ENCODE measurements at places on chromosomes 2 and 18.
A peak's percentile ranks its signal among the peaks of the same experiment; 100 is the strongest.

GRCh38 chr2:172335736-172336135 is 91.7 kb upstream of the ITGA6 start:
- no peak for DNase-seq

DNA sequence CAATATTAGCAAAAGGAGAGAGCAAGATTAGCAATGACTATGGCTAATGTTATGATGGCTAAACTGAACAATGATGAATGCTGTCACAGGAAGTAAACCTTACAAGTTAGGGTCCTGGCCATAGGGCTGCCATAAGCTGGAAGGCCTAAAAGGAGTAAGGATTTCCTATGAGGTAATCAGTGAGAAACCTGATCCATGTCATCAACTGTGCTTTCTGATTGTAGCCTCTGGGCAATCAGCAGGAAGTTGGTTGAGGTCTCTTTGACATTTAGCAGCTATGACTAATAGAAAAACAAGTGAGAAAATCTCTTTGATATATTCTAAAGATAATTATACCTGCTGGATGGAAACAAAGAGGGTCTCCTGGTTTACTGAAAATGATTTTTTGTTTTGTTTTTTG is 193.0 kb downstream of the RAB3GAP1 start:
- peak; percentile 20 for DNase-seq

- peak; percentile 34 for DNase-seq
Observed at GRCh38 chr2:105912081-105912480, 167.4 kb downstream of the NCK2 start.

GRCh38 chr2:235866373-235866772 is 301.8 kb downstream of the GBX2 start:
- no peak for DNase-seq

GRCh38 chr2:165082479-165082878 is 121.4 kb downstream of the SCN3A start:
- no peak for DNase-seq

- peak; percentile 76 for DNase-seq
Observed at GRCh38 chr2:9748577-9748976, 94.7 kb upstream of the TAF1B start.

GRCh38 chr2:51734115-51734514 is 702.2 kb upstream of the NRXN1 start:
- no peak for DNase-seq

GRCh38 chr2:147173798-147174197 is 671.0 kb upstream of the ACVR2A start:
- no peak for DNase-seq

DNA sequence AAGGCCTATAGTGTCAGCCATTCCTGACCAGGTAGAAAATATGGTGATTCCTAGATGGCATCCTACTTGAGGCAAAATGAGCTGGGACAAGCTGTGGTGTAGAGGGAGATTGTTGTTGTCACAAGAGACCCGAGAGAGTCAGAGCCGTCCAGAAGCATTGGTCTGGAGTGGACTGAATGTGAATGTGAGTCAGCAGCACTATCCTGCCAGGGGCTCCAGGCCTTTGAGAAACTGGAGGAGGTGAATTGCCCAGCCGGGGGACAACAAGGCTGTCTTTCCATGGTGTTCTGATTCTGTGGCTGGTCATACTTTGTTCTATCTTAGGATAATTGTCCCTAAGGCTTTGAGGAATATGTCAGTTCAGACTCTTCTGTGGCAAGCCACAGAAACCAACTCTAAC is 29.4 kb upstream of the EIF2AK3 start:
- DNase-seq = no peak

- DNase-seq = peak; percentile 78
Observed at GRCh38 chr2:173027181-173028128, 48.2 kb upstream of the MAP3K20 start.

DNA sequence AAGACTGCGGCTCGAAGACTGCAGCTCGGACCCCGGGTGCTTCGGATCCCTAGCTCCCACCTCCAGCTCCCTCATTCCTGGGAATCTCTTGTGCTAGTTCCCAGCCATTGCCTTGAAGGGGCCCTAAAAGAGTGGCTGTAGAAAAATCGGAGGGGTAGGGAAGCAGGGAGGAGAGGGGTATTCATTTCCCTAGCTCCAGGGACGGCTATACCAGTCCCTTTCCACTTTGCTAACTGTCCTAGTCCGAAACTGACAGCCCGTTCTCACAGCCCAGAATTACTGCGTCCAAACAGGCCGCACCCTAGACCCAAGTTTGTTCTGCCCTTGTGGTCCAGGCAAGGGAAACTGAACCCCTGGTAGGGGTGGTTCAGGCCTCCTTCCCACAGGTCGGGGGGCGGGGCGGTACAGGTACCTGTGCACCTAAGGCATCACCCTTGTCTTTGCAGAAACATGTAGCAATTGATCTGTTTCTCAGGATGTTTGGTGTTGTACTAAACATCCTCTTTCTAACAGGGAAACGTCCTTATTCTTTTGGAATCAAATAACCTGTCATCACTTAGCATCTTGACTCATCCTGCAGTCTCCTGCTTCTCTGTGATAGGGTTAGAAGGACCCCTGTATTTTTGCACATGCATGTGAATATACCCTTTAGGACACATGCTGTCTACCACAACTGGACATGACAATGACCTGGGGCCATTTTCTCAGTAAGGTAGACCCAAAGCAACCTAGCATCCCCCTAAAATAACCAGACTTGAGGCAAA is 4.0 kb downstream of the EMX1 start:
- DNase-seq = peak; percentile 7

GRCh38 chr18:61443081-61443725 is 110.0 kb downstream of the CDH20 start:
- no peak for DNase-seq

- no peak for DNase-seq
Observed at GRCh38 chr2:2048461-2048860, 282.6 kb downstream of the MYT1L start.

DNA sequence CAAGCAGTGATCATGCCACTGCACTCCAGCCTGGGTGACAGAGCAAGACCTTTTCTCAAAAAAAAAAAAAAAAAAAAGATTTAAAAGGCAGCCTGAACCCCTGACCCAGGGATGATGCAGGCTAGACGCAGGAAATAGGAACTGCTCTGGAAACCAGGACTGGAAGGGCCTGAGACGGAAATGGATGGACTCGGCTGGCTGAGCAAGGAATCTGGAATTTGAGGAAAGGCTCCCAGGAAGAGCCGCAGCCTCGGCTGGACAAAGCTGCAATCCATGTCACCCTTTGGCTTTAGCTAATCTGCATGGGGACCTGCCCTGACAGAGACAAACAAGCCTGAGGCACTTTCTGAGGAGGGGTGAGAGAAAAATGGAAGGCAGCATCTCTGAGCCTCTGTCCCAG is 55.0 kb upstream of the DAPL1 start:
- no peak for DNase-seq

DNA sequence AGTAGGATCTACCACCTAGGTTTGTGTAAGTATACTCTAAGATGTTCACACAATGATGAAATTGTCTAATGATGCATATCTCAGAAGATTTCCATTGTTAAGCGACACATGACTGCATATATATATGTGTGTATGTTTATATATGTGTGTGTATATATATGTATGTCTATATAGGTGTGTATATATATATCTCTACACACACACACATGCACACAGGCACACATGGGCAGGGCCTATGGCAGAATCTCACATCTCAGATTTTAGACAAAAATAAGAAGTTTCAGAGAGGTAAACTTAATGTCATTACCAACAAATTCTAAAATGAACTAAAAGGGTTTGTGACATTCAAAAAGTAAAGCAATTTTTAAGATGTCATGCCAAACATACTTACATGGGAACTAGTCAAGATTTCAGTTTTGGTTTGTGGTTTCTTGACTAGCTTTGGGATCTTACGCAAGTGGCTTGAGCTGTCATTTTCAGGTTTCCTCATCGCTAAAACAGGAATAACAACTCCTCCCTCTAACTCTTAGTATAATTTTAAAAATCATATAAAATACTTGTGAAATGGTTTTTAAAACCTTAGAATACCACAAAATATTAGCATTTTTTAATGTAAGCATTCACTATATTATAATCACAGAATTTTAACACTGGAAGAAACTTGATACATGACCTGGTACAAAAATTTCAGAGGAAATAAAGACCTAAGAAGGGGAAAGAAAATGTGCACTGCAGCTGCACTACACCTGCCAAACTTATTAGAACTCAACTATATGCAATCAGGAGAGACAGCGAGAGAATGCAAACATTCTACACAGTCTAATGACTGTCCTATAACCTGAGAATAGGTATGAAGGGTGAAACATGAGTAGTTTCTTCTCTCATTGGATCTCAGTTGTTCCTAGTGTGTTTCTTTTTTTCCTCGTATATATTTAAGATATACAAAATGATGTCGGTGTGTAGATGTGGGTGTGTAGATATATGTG is 75.7 kb downstream of the TTC21B start:
- DNase-seq = peak; percentile 27

DNA sequence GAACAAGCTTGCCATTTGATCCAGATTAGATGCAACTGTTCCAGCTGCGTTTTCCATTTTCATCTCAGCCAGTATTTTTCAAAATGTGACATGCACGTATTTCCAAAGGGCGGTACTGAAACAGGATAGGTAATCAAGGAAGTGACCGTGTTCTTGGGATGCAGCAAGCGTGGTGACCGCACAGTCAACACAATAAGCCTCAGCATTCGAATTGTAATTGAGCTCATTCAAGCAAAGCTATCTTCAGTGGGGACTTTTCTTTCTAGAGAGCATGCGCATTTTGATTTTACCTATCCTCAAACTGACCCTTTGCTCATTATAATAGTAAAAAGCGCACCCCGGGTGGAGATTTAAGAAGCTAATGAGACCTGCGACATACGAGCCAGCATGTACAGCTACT is 3.4 kb upstream of the ALPP start:
- no peak for DNase-seq

GRCh38 chr2:196783431-196784094 is 15.9 kb downstream of the GTF3C3 start:
- peak; percentile 71 for DNase-seq

DNA sequence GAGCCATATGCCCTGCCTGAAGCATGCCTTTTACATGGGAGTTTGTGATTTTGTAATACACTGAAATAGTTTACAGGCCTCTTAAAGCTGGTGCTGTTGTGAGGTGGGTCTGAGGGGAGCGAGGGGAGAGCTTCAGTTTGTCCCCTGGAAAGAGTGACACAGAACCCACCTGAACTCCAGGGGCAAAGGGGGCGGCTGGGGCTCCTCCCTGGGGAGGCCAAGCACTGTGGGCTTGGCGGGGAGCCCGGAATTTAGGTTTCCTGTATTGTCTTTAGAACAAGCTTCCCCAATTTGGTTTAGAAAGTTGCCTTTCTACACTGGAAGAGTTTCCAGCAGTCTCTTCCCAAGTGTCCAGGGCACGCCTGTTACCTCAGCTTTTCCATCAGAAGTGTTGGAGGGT is 75.7 kb downstream of the VAPA start:
- DNase-seq = no peak

DNA sequence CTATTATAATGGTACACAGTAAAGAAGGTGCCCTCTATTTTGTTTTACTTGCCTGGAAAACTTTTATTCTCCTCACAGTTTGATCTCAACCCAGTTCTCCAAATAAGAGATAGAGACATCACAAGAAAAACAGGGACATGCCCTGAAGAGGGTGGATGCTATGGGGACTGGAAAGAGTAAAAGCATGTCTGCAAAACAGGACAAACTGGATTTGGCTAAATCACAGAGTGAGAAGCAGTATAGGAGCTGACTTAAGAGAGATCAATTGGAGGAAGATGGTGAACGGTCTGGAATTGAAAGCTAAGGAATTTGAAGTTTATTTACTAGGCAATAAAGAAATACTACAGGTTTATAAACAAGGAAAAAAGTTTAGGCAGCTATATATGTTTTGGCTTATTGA is 33.0 kb downstream of the SP140L start:
- DNase-seq = no peak

Data from activated CD4-positive, alpha-beta memory T cell treated with anti-CD3 and anti-CD28 coated beads for 36 hours (primary cell).